ENCODE measurements at places on chromosomes 6 and 20. TPM values are rescaled to one million over a fixed set of nuclear protein-coding genes. Genes with fewer than 3 reads are reported as not detected.
A peak's percentile ranks its signal among the peaks of the same experiment; 100 is the strongest.

Gene SLC35D3
- not detected for total RNA-seq

Gene RNF39
- not detected for total RNA-seq

GRCh38 chr6:579339-579738, 77.6 kb downstream of the HUS1B start:
- no peaks in the 10 kb centered on the region for H3K27me3 ChIP-seq
- no peak overlapping the region for H3K4me3 ChIP-seq
- no peak for DNase-seq
- H3K27ac ChIP-seq = no peak overlapping the region
- no peaks in the 10 kb centered on the region for H3K4me1 ChIP-seq
- no peaks in the 10 kb centered on the region for H3K36me3 ChIP-seq

Gene ABHD16B
- total RNA-seq = not detected

- no peak for DNase-seq
- H3K27ac ChIP-seq = no peak overlapping the region
- no peak overlapping the region for H3K4me3 ChIP-seq
- H3K36me3 ChIP-seq = no peaks in the 10 kb centered on the region
- no peaks in the 10 kb centered on the region for H3K27me3 ChIP-seq
Observed at GRCh38 chr20:61460261-61461052, 208.4 kb downstream of the CDH4 start.

- DNase-seq = no peak
- no peaks in the 10 kb centered on the region for H3K27me3 ChIP-seq
- no peaks in the 10 kb centered on the region for H3K4me1 ChIP-seq
Observed at GRCh38 chr6:84615987-84616386, 148.4 kb downstream of the TBX18 start.

DNA sequence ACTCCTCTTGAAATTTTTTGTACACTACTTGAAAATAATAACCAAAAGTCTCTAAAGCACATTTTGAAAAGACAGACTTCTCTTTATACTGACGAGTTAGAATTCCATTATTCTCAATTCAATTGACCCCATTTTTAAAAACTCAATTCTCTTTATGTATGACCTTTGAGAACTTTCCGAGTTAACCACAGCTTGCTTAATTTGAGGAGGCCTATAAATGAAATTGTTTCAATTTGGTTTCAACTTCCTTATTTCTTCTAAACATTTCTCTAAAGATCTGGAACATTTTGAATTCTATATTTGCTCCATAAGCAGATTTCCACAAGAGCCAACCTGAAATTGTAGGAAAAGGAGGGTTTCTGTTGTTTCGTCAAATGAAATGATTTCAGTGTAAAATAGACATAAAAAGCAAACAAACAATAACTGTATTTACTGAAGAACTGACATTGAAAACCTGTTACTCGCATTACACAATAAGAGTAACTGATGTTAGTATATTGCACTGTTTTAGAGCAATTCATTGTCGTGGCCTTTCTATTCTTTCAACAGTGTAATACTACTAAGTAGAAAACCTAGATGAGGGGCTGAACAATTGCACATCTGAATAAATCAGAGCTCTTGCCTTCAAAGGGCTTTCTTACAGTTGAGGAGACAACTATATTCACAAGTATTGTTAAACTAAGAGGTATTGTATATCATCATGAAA, 223.6 kb downstream of the HIVEP2 start:
- H3K36me3 ChIP-seq = no peaks in the 10 kb centered on the region
- no peak overlapping the region for H3K27ac ChIP-seq
- peak; percentile 13 for DNase-seq
- no peaks in the 10 kb centered on the region for H3K27me3 ChIP-seq

DNA sequence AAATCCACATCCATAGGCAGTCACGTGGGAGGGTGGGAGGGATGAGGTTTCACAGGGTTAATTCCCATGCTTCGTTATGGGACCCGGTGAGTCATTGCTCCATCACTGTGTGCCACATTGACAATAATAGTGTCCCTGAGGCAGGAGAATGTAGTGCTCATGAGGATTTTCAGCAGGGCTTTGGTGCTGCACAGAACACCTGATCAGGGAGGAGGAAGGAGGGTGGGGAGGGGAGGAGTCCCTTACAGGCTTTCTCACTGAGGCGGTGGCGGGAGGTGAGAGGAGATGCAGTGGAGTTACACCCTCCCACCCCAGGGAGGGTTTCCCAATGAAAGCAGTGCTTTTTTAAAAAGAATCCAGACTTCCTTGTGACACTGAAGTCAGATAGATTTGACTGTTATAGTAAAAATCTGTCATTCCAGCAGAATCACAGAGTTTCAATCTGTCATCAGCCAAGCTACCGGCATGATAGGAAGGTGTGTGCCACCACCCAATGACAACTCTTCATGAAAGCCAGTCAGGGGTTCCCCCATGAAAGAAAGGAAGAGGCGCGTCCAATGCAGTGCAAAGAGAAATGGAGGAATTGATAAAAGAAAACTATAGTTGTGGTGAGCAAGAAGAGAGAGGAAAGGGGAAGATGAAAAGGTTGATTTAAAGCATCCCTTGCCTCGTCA, 144.8 kb downstream of the TBC1D7 start:
- no peak overlapping the region for H3K4me3 ChIP-seq
- H3K4me1 ChIP-seq = no peaks in the 10 kb centered on the region
- DNase-seq = no peak
- no peak overlapping the region for H3K27ac ChIP-seq
- no peaks in the 10 kb centered on the region for H3K36me3 ChIP-seq

GRCh38 chr6:151141685-151142084, 98.1 kb upstream of the AKAP12 start:
- no peak overlapping the region for H3K4me3 ChIP-seq
- H3K4me1 ChIP-seq = no peaks in the 10 kb centered on the region
- H3K27ac ChIP-seq = no peak overlapping the region
- no peak for DNase-seq

DNA sequence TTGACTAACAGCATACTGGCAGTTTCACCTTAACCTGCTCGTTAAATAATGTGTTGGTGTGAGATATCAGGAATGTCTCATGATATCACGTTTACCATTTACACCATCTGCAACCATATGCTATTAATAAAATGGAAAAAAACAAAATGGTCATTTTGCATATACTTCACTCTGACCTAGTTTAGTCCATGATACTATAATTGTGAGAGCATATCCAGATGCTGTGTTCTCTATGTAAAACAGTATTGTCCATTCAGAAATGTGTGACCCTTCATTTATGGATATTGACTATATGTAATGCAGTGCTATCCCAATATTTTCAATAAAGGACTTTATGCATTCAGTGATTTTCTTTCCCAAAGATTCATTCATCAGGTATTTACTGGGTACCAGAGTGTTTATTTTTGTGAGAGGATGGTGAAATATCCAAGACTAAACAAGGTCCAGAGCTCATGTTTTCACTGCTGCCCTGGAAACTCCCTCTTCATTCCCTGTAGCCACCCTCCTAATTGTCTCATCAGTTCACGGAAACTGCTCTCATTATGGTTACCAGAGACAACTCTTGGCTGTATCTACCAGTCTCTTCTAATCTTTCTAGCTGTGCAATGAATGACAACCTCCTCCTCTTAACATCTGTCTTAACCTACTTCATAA, 25.7 kb upstream of the HINT3 start:
- no peaks in the 10 kb centered on the region for H3K27me3 ChIP-seq
- DNase-seq = no peak
- H3K36me3 ChIP-seq = no peaks in the 10 kb centered on the region
- no peak overlapping the region for H3K4me3 ChIP-seq
- no peaks in the 10 kb centered on the region for H3K4me1 ChIP-seq
- no peak overlapping the region for H3K27ac ChIP-seq

DNA sequence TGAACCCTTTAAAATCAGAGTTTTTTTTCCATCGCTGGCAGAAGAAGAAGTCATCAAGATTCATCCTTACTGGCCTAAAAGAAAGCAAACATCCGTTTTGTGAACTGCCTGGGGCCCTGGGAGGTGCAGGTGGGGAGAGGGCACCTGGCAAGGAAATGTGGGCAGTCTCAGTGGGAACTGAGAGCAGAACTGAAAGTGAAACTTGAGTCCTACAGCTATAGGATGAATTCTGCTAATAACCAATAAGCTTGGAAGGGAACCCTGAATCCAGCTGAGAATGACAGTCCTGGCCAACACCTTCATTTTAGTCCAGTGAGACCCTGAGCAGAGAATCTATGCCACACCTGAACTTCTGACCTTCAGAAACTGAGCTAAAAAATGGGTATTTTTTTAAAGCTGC, 130.1 kb upstream of the ASCC3 start:
- H3K4me3 ChIP-seq = no peak overlapping the region
- peak overlapping the region; percentile 59 for H3K27ac ChIP-seq
- no peaks in the 10 kb centered on the region for H3K36me3 ChIP-seq
- peaks cover 15% of the 10 kb centered on the region for H3K4me1 ChIP-seq

GRCh38 chr20:16308754-16309153, 264.5 kb downstream of the KIF16B start:
- H3K27me3 ChIP-seq = no peaks in the 10 kb centered on the region
- DNase-seq = no peak
- no peak overlapping the region for H3K27ac ChIP-seq
- no peaks in the 10 kb centered on the region for H3K36me3 ChIP-seq
